Activated CD8-positive, alpha-beta T cell treated with anti-CD3 and anti-CD28 coated beads, Interleukin-2, amount 10 ng/mL, durations not matched to agents 7 days and 5 days (primary cell): ENCODE measurements at places on chromosomes 2 and 18.

GRCh38 chr18:7236933-7237332 lies 6.0 kb downstream of the LRRC30 start:
- no peak for DNase-seq

- DNase-seq = no peak
Observed at GRCh38 chr2:104120171-104120570, 733.7 kb upstream of the POU3F3 start.

- DNase-seq = no peak
Observed at GRCh38 chr2:227661025-227661649, 5.5 kb upstream of the SCYGR5 start.

- DNase-seq = no peak
Observed at GRCh38 chr2:84861539-84861938, 19.3 kb downstream of the TRABD2A start.

DNA sequence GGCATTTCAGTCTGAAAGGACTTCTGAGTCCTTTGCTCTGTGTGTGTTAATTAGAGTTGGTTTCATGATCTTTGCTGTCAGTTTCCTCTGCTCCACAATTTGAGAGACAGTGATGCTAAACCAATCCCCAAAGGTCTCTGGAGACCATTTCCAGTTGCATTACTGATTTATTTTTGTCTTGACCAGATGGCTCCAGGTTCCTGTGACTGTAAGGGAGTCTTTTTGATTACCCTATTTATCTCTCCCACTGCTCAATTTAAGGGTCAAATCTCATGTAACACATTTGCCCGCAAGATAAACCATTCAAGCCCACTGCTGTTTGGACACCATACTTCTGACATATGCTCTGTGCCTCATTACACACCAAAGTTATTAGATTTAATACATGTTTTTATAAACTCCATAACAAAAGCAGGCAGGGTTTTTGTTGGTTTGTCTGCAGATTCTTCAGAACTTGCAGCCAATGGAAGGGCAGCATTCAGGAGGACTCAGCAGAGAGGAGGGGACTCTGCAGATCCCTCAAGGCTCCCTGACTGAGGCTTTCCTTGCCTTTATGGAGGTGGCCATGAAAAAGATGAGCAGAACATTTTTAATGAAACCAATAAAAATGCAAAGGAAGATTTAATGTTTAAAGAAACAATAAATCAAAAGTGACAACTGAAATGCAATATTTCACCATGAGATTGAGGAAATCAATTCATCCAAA lies 889.3 kb upstream of the CELF4 start:
- DNase-seq = no peak
